NCI-H460 (cell line): ENCODE measurements at places on chromosomes 7 and 10.

DNA sequence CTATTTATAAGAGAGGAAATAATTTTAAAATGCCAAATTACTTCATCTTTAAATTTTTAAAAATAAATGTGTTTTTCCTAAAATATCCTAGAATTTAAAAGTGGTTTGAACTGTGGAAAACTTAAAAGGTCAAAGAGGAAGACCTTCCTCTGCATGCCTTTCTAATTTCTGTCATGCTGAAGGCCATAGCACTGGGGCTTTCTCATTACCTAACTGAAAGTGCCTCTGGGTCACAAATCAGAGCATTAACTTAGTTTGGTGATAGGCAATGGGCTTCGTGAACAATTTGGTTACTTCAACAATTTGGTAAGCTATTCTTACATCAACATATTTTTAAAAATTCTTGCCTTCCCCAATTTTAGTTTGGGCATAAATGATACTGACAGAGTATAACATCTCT lies 100.2 kb upstream of the SAMD8 start:
- no peak for DNase-seq

DNA sequence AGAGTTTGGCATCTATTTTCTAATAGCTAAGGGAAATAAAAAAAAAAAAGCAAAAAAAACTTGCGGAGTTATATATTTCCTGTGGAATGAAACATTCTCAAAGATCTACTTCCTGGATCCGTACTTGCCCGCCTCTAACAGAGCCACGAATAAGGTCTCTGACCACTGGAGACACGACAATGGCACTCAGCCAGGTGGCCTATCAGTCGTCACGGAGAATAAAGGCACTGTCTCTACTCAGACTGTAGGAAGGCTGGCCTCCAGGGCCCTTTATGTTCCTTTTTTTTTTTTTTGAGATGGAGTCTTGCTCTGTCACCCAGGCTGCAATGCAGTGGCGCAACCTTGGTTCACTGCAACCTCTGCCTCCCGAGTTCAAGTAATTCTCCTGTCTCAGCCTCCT lies 58.7 kb downstream of the RGS10 start:
- DNase-seq: no peak

DNA sequence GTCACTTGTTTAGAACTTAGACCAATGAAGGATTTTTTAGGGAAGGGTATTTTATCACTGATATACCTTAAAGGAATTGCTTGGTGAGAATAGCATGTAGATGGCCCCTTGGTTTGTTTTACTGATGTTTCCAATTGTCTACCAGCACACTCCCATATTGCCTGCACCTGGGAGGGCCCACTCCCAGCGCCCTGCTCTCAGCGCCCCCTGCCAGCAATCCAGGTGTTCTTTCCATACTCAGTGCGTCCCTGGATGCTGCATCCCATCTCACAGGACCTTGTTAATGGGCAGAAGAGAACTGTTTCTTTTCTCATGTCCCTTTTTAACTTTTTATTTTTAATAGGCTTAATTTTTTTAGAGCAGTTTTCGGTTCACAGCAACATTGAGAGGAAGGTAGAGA lies 24.1 kb upstream of the SFRP5 start:
- no peak for DNase-seq

- no peak for DNase-seq
These were observed 10.7 kb downstream of the GRK5 start for GRCh38 chr10:119217991-119218490.

- no peak for DNase-seq
These were observed 110.9 kb downstream of the COL13A1 start for GRCh38 chr10:69912589-69912988.

DNA sequence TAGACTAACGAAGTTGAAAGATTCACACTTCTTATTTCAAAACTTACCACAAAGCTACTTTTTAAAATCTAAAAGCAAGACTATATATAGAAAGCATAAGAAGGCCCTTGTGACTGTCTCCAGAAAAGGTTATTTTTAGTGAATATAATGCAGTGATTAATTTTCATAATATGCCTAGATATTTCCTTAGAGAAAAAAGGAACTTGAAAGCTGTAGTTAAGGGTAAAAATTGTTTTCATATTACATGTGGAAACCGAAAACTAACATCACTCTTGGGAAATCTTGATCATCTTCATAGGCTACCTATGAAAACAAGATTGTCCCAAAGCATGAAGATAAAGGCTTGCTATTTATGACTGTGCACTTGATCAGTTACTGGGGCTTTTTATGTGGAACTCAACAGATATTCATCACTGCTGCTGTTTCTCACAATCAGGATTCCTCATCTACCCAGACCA lies 223.2 kb downstream of the SH2D4B start:
- DNase-seq: no peak

DNA sequence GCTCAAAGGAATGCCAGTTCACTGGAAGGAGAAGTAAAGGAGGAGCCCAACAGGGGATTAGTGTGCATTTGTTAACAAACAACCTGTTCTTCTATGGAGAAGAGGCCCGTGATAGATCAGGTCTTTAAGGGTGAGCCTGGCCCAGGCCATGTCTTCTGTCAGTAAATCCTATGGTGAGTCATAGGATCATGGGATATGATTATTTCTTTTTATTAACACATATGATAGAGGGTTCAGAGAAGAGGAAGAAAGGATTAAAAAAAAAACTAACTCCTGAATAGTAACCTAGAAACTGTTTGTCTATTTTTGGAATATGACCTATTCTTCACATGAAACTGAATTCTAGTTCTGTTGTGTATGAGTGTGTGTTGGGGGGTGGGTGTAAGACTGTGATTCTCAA lies 70.4 kb downstream of the GPR158 start:
- no peak for DNase-seq

DNA sequence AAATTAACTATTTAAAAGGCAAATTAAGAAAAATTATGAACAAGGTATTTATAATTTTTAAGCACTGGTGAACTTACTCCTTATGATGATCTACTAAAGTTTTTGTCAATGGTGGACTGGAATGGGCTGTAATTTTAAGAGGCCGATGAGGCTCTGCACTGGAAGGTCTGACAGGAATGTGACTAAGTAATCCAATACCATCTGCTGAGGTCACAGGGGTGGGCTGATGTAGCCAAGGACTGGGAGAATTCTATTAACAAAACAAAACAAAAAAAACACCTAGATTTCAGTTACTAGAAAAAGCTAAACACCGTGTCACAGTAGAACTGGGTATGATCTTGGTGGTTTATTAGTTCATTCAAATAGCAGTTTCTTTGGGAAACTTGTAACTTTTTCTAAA lies 75.9 kb downstream of the NRBF2 start:
- DNase-seq: no peak
